Activated CD4-positive, alpha-beta memory T cell treated with anti-CD3 and anti-CD28 coated beads, Interleukin-2, amount 10 ng/mL, durations not matched to agents 7 days and 5 days (primary cell): ENCODE measurements at places on chromosomes 4 and X. TPM values are rescaled to one million over a fixed set of nuclear protein-coding genes. Genes with fewer than 3 reads are reported as not detected.

DNA sequence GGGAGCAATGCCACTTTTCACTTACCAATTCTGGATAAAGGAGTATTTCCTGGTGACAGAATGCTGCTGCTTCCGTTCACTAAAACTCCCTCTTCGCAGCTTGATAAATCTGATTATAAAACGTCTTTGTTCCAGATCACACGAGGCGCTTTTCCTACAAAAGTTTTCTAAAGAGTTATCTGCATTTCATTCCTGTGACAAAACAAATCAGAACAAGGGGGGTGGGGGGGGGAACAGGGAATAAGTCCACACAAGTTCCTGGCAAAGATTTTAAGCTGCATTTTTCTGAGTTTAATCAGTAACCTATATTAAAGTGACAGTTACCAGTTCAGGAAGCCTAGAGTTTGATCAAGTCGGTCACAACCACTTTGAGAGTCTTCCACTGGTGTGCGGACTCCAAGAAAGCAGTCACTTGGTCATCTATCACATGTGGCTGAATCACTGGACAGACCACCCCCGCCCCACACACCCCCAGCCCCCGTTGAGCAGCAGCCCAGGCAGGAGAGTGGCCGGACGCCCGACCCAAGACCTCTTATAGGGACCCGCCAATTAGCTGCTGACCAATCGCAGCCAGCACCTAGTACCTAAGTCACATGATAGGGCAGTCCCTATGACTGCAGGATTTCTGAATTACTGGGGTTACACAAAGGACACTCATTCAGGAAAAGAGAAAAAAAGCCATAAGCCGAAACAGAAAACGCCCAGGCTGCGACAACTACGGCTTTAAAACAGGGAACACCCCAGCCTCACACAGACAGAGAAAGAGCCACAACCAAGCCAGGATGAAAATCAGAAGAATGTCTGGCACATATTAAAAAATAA is 569.3 kb upstream of the DIPK2B start:
- DNase-seq = peak; percentile 49

Gene FAM120C
- total RNA-seq = 8.5 TPM

Gene IL3RA
- 35.4 TPM for total RNA-seq

- DNase-seq = no peak
Observed at GRCh38 chrX:129618997-129619396, 35.8 kb downstream of the APLN start.

Gene PDHA1
- 142 TPM for total RNA-seq

Gene CT47C1
- not detected for total RNA-seq

Gene KANTR
- total RNA-seq = 7.7 TPM

DNA sequence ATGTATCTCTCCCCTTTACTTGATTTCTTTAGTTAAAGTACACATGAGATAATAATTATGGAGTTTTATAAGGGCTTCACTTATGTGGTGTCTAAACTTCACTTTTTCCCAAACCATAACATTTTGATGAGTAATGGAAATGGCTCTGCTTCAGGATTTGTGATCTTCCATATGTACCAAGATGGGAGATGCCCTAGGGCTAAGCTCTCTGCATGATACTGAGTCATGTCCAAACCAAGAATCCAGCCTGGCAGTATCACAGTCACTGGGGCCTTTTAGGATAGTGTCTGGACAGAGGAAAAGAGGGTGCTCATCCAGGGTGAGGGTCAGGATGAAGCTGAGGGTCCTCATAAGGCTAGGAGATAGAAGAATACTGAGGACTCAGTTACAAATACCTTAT is 47.9 kb upstream of the PAGE3 start:
- no peak for DNase-seq

Gene HTN3
- total RNA-seq = not detected

DNA sequence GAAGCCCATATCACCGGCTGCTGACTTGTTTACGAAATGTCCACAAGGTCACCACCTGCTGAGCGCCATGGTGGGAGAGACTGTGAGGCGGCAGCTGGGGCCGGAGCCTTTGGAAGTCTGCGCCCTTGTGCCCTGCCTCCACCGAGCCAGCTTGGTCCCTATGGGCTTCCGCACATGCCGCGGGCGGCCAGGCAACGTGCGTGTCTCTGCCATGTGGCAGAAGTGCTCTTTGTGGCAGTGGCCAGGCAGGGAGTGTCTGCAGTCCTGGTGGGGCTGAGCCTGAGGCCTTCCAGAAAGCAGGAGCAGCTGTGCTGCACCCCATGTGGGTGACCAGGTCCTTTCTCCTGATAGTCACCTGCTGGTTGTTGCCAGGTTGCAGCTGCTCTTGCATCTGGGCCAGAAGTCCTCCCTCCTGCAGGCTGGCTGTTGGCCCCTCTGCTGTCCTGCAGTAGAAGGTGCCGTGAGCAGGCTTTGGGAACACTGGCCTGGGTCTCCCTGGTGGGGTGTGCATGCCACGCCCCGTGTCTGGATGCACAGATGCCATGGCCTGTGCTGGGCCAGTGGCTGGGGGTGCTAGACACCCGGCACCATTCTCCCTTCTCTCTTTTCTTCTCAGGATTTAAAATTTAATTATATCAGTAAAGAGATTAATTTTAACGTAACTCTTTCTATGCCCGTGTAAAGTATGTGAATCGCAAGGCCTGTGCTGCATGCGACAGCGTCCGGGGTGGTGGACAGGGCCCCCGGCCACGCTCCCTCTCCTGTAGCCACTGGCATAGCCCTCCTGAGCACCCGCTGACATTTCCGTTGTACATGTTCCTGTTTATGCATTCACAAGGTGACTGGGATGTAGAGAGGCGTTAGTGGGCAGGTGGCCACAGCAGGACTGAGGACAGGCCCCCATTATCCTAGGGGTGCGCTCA is 8.7 kb upstream of the MSANTD1 start:
- DNase-seq = no peak

DNA sequence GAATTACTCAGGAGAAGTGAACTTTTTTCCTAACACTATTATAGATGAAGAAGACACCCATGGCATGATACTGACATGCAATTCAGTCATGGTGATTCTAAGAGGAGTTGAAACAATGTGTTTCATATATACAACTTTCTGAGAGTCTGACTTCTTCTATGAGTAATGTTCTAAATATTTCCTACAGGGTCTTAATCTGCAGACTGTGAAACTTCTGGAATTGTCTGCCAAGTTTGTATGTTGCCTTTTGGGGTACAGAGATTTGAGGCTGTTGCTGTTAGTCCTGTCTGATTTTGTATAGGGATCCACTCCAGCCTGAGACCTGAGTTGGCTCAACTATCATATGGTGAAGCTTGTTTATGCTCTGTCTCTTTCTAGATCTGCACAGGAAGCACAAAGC is 160.6 kb upstream of the GATB start:
- DNase-seq = no peak

- DNase-seq = no peak
Observed at GRCh38 chr4:10011885-10012284, 9.4 kb downstream of the SLC2A9 start.

DNA sequence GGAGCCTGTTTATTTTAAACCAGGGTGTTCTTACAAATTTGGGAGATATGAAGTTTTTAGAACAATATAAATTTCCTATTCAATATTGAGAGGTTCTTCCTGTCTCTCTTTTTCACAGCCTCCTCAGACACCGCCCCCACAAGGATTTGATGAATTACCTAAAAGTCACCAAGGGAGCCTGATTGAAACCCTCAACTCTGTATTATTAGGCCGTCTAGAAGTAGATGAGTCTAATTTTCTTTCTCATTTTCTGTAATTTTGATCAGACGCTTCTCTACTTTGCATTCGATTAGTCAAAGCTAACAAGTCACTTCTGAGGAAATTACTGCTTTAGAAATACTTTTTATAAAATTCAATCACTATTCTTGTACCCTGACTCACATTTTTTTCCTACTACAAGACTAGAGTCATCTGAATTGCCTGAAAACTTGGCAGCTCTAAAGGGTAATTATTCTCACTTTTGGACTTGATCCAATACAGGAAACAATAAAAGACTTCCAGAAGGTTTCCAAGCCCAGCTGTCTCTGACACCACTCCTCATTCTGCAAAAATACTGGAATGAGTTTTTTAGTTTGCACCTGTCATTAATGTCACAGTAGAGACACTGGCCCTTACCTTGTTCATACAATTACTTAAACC is 111.2 kb downstream of the ELOVL6 start:
- no peak for DNase-seq
